ENCODE measurements at places on chromosomes 5 and 9.
A peak's percentile ranks its signal among the peaks of the same experiment; 100 is the strongest.

- no peak for DNase-seq
Observed at GRCh38 chr5:103793595-103794182, 231.1 kb upstream of the NUDT12 start.

- DNase-seq = peak; percentile 40
Observed at GRCh38 chr5:142680605-142681259, 5.2 kb downstream of the FGF1 start.

DNA sequence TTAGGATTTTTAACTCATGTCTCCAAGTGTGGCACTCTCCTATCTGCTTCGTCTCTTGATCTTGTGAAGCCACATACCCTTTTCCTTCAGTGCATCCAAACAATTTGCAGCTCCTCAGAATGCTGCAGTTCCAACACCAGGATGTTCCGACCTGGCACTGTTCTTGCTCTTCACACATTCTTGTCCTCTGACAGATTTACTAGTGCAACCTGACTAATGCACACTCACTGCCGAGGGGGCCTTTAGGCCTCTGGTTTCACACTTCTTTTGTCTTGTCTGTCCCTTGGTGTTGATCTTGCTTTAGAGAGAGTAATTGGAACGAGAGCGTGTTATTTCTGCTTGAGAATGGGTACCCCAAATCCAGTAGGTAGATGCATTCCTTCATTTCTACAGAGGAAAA, 15.0 kb downstream of the ARHGAP26 start:
- no peak for DNase-seq

- no peak for DNase-seq
Observed at GRCh38 chr9:114372921-114373448, 14.8 kb downstream of the AKNA start.

GRCh38 chr5:125554355-125554754, 807.9 kb upstream of the ZNF608 start:
- DNase-seq = no peak

DNA sequence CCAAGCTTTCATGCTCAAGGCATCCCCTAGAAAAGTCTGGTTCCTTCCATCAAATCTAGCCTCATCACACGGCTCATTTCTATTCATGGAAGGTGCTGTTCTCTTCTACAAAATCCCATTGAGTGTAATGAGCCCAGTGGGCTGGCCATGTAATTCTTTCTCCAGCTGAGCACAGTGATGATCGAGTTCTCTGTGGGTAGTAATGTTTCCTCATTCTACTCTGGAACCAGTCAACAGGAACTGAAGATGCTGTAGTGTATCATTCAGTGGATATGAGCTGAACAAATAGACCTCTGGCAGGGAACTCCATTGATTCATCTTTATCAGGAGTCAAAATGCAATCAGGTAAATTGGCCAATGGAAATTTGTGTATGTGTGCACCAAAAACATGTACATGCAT, 149.2 kb downstream of the LRRC70 start:
- DNase-seq = no peak

DNA sequence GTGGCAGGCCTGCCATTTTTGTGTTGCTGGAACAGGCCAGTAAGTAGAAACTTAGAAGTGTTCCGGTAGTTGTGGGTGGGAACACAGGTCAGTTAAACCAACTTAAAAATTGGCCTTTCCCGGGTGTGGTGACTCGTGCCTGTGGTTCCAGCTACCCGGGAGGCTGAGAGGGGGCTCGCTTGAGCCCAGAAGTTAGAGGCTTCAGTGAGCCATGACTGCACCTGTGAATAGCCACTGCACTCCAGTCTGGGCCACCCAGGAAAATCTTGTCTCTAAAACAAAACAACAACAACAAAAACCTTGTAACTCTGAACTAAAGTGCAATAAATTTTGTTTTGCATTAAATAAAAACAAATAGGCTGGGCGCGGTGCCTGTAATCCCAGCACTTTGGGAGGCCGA, 1.4 kb upstream of the NHP2 start:
- DNase-seq = no peak

DNA sequence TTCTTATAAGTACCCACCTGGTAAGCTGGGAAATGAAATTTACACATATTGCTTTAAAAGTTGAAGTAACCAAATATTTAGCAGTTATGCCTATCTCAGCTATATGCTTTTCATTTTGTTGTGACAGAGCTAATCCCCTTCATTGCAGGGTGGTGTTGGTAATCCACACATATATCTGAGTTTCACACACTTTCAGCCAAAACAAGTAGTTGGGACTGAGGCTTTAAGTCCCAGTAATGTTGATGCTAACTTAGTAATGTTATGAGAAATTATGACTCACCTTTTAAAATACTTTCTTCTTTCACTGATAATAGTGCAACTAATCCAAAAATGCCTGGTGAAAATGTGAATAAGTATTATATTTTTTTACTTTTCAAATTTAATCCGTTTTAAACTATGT, 19.2 kb upstream of the RICTOR start:
- DNase-seq = no peak

GRCh38 chr5:121006217-121006616, 542.1 kb downstream of the PRR16 start:
- no peak for DNase-seq

- DNase-seq = no peak
Observed at GRCh38 chr9:134403682-134404301, 77.5 kb downstream of the RXRA start.

GRCh38 chr5:38607396-38607795, 51.0 kb upstream of the LIFR start:
- DNase-seq = no peak

GRCh38 chr5:179802207-179802883, 4.3 kb downstream of the MGAT4B start:
- DNase-seq = no peak

DNA sequence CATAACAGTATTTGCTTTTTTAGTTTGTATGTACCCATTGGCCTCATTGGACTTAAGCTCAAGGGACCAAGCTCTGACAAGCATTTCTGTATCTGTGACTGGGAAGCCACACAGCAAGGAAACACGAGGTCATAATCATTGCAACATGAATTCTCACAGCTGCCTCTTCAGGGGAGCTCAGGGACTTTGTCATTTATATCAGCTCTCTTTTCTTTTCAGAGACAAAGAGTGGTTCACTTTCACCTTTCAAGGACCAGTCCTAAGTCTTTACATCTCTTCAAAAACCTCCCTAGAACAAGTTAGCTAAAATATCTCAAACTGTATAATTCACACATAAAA, 58.6 kb downstream of the ADAMTS12 start:
- DNase-seq = no peak

GRCh38 chr9:82939451-82939850, 123.5 kb downstream of the RASEF start:
- DNase-seq = no peak

DNA sequence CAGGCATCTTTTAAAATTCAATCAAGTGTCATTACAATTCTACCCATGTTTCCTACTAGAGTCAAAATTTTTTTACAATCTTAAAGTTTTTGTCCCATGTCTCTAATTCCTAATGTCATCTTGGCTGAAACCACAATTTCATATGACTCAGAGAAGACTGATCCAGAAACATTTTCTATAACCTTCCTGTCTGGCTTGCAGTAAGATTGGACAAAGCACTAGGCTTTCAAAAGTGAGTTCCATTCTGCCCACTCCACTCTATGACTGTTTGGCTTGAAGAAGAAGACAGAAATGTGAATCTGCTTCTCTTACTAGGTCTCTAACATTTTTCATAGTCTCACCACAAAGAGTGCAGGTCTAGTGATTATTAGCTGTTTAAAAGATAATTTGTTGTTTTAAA, 88.8 kb downstream of the NR3C1 start:
- no peak for DNase-seq

Data from NCI-H146 (cell line).